ENCODE measurements at places on chromosomes 3 and 15.

DNA sequence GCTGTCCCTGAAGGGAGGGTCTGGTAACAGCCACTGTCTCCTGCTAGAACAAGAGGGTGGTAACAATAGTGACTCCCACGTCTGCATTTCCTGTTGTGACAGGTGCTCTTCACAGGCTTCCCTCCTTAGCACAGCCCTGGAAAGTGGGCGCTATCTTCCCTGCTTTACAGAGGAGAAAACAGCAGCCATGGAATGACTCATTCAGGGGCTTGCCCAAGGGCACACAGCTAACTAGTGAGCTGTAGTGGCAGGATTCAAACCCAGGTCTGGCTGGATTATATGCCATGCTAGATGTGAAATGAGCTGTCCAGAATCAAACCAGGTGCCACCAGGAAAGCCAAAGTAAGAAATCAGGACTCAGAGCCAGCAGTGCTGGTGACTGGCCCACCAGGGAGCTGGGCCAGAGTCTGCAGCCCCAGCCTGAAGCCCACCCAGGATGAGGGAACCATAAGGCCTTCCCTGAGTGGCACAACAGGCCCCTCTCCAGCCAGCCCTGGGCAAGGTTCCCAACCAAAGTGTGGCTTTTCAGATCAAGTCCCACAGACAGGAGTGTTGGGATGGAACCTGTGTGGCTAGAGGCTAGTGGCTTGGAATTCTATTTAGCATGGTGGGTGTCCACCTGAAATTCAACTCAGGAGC is 102.4 kb downstream of the ETFA start:
- DNase-seq: no peak

DNA sequence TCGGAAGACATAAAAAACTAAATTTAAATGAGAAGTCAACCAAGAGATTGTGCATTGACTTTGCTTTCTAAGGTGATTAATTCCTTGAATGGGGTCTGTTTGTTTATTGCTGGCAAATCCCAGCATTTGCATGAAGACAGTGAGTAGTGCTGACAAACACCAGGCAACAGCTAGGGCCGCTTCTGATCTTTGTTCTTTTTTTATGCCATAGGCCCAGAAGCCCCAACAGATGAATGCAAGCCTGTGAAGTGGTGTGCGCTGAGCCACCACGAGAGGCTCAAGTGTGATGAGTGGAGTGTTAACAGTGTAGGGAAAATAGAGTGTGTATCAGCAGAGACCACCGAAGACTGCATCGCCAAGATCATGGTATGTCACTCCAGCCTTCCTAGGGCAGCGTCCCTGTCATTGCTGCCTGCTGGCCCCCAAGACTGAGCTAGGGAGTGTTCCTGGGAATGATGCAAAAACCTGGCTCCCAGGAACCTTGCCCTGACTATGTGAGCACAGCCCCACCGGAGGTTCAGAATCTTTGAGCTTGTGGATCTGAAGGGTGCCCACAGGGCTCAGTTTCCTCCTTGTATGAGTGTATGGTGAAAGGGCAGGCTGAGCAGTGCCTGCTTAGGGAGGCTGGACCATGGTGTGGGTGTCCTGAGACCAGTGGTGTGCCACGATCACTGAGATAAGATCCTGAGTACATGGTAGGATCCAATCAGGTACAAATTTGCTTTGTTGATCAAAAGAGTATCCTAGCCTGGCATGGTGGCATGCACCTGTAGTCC is 13.0 kb downstream of the TF start:
- no peak for DNase-seq

DNA sequence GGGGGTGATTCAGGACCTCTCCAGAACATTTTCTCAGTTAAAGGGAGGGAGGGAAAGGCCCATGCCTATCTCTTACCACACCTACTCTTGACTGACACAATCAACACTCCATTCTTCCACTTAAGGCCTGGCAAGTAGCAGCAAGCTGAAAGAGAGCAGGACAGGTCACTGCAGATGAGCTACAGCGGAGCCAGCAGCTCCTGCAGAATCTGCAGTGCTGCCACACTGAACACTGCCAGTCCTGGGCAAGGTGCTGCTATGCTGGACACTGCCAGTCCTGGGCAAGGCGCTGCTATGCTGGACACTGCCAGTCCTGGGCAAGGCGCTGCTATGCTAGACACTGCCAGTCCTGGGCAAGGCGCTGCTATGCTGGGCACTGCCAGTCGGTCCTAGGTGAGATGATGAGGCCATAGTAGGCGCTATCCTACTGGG is 143.7 kb downstream of the MYLK start:
- no peak for DNase-seq

DNA sequence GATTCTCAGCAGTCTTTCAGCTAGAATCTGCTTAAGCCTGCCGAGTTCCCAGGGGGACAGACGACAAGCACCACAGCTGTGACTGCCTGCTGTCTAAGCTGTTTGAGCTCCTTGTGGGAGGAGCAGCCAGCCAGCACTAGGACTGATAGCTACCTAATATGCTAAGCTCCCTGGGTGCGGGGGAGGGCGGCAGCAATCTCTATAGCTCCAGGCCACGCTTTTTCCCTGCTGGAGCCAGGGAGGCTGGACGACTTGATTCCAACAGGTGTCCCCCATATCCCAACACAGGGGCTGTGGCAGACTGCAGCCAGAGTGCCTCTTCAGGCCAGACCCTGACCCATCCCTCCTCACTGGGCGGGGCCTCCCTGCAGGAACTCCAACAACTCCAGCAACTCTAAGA is 134.1 kb upstream of the ARPP21 start:
- DNase-seq: no peak

DNA sequence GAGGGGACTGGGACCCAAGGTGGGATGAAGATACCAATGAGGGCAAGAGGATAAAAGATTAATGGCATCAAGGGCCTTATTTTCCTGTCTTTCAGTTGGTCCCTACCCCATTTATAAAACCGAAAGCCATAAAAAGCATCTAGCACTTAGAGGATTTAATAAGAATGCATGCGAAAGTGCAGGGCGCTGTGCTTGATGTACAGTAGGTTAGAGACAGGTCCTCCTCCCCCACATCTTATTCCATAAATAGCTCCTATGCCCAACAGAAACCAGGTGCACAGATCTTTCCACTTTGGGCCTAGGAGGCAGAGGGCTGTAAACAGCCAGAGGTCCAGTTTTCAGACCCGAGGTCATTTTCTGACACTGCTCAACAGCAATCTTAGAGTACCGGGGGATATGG is 1.2 kb downstream of the LPCAT4 start:
- no peak for DNase-seq

GRCh38 chr15:82105451-82106215 is 59.8 kb upstream of the MEX3B start:
- no peak for DNase-seq

DNA sequence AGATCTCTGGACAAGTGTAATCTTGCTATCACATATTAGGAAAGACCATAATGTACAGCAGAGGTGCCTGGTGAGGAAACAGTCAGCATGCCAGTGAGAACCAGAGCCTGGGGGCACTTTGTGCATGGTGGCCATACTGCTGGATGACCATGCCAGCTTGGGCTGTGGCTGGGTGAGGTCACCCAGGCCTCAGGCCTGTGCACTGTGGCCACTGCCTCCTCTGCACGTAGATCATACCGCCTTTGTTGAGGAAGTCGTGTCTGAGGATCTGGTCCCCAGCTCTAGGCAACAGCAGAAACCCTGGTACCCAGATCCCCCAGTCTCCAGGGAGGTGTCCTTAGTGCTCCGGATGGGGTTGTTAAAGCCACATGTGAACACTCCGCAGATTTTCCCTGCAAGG is 38.9 kb downstream of the ZNF710 start:
- DNase-seq: no peak

DNA sequence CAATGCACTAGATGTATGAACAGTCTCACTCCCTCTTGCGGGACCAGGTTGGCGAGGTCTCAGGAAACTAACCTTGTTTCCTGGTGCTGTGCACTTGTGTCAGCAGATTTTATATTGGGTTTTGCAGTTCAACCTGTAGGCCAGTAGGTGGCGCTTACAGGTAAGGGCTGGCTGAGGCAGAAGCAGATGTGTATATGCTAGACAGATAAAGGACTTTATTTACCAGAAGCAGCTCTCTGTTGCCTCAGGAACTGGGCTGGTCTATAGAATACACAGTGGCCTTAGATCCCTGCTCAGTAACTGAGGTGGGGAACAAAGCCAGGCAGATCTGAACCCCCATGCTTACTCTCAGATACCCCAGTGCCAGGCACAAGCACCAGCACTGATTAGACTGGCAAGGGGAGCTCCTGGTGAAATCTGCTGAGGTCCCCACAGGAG is 296.8 kb downstream of the DOCK3 start:
- DNase-seq: peak; percentile 70

All from central memory CD4-positive, alpha-beta T cell (primary cell).